ENCODE measurements at places on chromosomes 16 and 17.

DNA sequence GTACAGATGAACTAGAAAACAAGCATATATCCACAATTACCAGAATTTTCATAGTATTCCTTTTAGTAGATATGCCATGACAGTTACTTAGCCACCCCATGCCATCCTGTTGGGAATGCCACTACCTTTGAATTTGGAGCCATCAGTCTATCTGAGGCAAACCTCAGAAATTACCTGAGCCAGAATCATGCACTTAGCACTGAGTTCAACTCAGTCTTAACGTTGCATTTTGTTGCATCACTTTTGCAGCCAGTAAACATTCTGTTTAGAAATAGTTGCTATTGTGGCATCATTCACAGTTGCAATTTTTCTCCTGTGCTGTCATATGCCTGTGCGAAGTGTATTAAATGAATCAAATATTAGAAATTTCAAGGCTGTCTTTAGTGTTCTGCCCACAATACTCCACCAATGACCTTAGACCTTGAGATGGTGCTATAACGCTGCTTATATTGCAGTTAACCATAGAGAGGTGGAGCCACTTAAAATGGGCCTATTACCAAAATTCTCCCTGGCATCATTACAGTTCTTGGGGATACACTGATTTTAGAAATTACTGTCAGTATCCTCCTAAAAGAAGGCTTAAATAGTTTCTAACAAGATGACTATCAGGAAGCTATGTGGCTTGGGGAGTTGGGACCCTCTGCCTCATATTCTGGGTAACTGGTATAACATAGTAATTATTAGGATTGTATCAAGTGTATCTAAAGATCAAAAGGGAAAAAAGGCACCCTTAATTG lies 11.1 kb downstream of the PTRH2 start:
- DNase-seq: no peak

DNA sequence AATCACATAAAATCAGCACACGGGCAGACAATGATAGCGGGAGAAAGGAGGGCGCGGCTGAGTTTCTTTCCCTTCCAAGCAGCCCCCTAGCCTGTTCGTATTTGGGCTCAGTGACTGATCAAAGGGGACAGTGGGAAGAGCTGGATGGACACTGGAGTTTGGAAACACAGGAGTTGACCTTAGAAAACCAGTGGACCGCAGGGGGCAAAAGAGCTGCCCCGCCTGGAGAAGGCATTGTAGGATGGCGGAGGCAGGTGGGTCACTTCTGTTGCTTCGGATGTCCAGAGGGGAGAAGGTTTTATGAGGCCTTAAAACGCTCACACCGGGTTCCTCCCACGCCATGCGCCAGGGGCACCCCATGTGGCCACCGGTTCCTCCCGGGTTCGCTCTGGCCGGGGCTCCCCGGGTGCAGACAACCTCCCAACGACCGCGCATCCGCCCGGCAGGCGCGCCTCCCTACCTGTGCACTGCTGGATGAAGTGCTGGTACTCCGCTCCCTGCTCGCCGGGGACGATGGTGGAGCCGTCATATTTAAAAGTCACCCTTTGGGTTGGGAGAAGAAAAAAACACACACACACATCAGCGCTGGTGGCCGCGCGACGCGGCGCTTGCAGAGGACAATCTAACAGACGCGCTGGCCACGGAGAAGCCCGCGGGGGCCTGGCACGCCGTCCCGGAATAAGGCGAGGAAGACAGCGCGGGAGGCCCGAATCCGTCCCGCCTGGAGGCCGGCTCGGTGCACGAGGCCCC lies 662 bp downstream of the COTL1 start:
- DNase-seq: no peak

DNA sequence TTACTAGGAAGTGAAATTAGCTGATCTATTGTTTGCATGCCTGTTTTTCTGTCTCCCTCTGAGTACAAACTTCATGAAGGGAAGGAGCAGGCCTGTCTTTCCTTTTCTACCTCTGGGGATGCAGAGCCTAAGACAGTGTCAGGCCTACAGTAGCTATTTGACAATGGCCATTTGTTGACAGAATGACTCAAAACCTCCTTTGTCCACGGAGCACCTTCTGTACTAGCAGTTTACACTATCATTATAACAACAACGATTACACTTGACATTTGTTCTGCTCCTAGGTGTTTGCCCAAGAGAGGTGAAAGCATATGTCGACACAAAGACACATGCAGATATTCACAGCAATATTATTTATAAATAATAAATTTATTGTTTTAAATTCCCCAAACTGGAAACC lies 132.3 kb upstream of the IRX3 start:
- no peak for DNase-seq

- DNase-seq: no peak
Measured at GRCh38 chr17:74598346-74599022, 6.4 kb upstream of the CD300LD start.

DNA sequence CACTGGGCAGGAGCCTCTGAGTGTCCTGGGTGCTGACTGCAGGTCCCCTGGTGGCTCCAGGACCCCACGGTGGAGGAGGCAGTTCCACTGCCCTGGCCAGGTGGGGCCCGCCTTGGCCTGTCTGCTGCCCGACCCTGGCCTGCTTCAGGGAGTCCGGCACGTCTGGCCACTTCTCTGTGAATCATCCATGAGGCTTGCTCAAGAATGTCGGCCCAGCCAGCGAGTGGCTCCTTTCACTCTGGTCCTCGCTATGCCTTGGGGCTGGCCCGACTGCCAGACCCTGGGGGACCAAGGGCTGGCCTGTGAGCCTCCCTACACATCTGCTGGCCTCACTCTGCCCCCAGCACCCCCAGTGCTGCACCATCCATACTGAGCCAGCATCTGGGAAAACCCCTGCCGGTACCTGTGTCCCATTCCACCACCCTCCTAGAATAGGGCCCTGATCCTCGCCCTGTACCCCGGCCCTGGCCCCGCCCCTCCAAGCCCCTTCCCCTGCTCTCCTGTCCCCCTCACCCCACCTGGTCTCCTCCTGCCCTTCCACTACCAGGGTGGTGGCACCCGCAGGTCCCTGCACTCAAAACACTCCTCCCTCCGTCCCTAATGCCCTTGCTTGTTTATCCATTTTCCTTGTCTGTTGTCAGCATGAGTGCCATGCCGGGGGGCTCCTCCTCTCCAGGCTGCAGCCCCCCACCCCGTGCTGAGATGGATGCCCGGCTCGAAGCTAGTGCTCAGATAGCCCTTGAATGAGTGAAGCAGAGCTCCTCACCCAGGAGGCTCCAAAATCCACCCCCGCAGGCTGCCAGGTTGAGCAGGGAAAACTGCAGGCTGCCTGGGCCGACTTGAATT lies 35.5 kb downstream of the ADCY7 start:
- no peak for DNase-seq

GRCh38 chr16:525520-526180 lies 1.9 kb upstream of the CAPN15 start:
- DNase-seq: peak; percentile 52

- DNase-seq: no peak
Measured at GRCh38 chr17:8121681-8122421, 2.1 kb downstream of the HES7 start.

GRCh38 chr16:27460663-27461482 lies 58.9 kb downstream of the IL21R start:
- DNase-seq: no peak

DNA sequence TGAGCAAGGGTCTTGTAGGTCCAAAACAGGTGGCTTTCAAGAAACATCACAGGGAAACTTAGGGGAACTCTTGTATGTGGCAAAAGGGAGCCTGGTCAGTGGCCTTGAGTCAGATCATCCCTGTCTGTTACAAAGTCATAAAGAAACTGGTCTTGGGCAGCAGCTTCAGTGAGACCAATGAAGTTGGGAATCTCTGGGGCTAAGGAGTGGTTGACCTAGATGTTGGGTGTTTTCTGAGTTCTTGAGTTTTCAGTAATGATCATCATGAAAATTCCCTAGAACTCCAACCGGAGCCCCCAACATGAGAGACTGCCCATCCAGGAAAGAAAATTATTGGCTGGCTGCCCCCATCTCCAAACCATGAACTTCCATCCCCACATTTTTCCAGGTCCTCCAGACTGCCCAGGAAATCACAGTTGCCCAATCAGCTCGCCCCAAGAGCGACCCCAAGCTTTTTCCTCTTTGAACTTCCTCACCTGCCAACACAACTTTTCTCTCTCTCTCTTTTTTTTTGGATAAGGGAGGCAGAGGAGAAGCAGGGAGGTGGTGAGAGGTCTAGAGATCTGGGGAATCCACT lies 3.9 kb downstream of the CCR7 start:
- DNase-seq: no peak

- no peak for DNase-seq
Measured at GRCh38 chr17:13465678-13466077, 136.1 kb downstream of the HS3ST3A1 start.

DNA sequence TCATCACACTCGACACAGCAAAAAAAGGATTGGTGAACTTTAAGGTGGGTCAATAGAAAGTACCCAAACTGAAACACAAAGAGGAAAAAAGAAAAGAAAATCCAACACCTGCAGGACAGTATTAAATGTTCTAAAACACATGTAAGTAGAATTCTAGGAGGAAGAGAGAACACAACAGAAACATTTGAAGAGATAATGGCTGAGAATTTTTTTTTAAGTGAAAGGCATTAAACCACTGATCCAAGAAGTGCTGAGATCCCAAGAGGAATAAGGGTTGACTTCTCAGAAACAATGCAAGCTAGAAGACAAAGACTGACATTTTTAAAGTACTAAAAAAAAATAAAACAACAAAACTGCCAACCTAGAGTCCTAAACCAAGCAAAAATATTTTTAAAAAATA lies 31.6 kb downstream of the VPS53 start:
- no peak for DNase-seq

DNA sequence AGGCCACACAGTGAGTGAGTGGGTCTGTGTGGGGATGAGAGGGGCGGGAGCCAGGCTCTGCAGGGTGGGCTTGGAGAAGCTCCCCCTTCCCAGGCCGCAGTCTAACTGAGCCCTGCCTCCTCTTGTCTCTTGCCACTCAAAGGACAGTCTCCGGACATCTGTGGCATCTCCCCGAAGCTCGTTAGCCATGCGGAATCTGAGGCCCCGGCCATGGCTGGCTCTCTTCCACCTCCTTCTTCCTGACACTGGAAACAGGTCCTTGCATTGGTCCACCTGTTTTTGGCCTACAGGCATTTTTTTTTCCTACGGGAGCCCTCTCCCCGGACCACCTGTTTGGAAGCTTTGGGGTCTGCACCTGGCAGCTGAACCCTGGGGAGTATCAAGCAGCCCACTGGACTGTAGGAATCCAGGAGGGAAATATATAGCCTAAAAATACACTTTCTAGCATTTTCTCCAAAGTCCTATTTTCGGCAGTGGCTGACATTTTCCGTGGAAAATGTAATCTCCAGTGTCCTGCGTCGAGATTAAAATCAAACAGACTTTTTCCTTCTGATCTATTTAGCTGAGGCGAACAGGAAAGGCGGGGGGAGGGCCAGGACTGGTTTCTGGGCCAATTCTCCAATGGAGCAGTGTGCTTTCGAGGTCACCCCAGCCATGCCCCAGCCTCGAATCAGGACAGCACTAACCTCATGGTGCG lies 9.1 kb downstream of the ATP2A3 start:
- no peak for DNase-seq

- DNase-seq: no peak
Measured at GRCh38 chr16:82260212-82260795, 90.3 kb upstream of the MPHOSPH6 start.

- no peak for DNase-seq
Measured at GRCh38 chr16:78504401-78504851, 405.0 kb downstream of the WWOX start.

DNA sequence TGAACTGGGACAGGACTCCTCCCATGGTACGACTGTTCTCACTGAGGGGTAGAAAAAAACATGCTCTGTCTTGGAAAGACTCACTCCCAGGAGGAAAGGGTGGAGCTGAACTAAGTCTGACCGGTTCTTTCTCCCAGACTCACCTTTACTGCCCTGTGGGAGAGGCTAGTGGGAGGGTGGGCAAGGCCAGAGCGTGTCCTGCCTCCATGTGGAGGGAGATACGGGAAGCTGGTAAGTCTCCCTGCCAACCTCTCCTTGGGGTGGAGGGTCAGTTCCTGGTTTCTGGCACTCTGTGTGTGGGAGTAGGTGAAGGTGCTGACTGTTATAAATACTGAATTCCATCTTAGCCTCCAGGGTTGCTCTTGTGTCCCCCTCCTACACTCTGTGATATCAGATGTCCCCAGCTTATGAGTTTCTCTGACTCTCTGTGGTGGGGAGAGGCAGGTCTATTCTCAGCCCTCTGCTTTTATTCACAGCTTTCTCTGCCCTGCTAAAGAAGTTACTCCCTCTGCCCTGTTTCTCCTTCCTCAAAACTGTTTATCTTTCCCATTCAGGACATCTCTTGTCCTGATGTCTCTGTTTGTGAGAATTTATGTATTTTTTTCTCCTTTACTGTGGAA lies 26.9 kb upstream of the FAM20A start:
- DNase-seq: no peak

- DNase-seq: no peak
Measured at GRCh38 chr16:67648088-67648763, 3.3 kb downstream of the CARMIL2 start.

DNA sequence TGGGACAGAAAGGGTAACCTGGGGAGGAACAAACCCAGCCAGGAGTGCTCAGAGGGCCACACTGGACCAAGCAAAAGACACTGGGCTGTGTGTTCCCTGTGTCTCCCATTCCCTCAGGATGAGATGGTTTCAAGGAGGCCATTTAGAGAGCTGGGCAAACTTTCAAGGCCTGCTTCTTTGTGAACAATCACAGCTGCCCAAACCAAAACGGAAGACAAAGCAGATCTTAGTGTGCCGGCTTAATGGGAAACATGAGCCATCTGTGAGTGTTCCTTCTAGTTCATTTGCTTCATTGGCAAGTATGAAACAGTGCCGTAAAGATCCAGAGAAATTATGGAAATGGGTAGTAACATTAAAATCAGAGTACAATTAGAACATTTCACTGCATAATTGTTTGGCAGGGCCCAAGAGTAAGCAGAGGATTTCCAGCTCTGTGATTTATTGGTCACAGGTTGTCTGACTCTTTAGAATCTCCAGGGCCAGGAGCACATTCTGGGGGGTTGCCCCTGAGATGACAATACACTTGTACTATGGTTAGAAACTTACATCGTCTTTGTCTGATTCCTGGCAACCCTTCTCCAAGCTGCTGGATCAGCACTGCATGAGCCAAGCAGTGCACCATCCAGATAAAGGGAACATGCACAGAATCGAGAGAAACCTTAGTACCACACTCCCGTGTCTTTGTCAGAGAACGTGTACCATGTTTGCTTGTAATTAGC lies 412.1 kb downstream of the RBFOX1 start:
- no peak for DNase-seq

DNA sequence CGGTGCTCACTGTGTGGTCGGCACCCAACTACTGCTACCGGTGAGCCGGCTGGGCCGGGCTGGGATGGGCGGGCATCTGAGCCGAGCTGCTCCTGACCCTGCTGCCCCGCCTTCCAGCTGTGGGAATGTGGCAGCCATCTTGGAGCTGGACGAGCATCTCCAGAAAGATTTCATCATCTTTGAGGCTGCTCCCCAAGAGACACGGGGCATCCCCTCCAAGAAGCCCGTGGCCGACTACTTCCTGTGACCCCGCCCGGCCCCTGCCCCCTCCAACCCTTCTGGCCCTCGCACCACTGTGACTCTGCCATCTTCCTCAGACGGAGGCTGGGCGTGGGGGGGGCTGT lies 6.9 kb downstream of the TBX6 start:
- DNase-seq: no peak

GRCh38 chr17:53058031-53058430 lies 764.7 kb upstream of the KIF2B start:
- DNase-seq: no peak

- DNase-seq: no peak
Measured at GRCh38 chr17:12133183-12133582, 112.5 kb downstream of the MAP2K4 start.

- no peak for DNase-seq
Measured at GRCh38 chr16:30967795-30968194, 10.2 kb downstream of the SETD1A start.

Data from stimulated activated CD8-positive, alpha-beta memory T cell treated with anti-CD3 and anti-CD28 coated beads, Interleukin-4, amount 100 ng/mL, for 24 hours (primary cell).